ENCODE measurements at places on chromosomes 2 and 18.

- DNase-seq, result no peak
Measured at GRCh38 chr18:46408334-46408987, 248.6 kb downstream of the LOXHD1 start.

- no peak for DNase-seq
Measured at GRCh38 chr2:20165677-20166509, 59.0 kb downstream of the SDC1 start.

- DNase-seq, result peak; percentile 83
Measured at GRCh38 chr2:101704046-101704466, 6.5 kb downstream of the MAP4K4 start.

- DNase-seq, result no peak
Measured at GRCh38 chr2:217206016-217206725, 346.3 kb upstream of the TNP1 start.

DNA sequence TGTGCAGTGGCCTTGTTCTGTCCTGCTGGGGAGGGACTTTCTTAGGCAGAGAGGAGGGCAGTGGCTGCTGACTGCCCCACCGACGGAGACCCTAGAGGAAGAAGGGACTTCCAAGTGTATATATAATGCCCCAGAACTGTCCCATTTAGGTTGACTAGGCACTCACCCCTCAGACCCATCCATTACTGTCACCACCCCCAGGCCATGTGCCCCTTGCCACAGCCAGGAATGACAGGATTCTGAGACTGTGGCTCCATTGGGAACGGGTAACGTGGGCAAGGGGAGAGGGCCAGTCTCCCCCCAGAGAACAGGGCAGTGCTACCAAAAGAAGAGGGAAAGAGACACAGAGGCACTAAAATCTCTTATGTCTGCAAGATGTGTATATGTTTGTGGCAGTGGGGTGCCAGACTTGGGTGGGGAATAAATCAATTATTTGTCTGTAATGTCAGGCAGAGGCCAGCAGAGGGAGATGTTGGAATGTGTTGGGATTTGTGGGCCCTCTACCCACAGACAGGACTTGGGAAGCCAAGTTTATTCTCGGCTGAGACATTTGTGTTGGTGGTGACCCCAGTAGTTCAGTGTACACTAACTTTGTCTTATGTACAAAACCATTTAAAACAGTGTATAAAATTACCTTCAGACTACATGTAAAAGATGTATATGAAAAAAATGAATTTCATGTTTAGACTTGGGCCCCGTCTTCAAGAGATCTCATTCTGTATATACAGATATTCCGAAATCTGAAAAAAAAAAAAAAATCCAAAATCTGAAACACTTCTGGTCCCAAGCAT, 24.0 kb upstream of the TMEM37 start:
- peak; percentile 79 for DNase-seq

- DNase-seq, result no peak
Measured at GRCh38 chr2:129673234-129673633, 306.2 kb upstream of the RAB6C start.

GRCh38 chr18:9513971-9514512, 38.7 kb downstream of the RALBP1 start:
- DNase-seq, result peak; percentile 60

DNA sequence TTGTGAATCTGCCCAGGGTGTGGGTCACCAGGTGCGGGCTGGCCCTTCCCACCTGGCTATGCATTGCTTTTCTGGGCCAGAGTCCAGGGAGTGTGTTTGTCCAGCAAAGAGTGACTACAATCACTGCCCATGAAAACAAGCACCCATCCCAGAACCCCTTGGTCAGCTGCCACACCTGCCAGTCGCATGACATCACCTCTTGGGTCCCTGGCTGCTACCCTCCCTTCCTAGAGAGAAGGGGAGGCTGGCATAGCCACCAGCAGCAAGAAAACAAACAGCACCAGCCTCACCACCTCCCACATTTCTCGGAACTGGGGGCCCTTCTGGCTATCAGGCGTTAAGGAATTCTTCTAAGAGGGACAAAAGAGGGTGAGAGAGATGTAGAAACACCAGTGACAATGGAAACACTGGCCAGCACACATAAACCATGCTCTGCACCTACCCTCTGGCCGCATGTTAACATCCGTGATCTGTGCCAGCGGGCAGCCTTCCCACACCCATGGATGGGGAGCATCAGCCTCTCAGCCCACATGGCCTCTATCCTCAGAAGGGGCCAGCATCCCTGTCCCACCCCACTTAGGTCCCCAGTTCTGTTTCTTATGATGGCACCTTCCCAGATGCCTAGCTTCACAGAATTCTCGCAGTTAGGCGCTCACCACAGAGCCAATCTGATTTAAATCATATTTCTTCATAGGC, 109.7 kb upstream of the GLI2 start:
- no peak for DNase-seq

DNA sequence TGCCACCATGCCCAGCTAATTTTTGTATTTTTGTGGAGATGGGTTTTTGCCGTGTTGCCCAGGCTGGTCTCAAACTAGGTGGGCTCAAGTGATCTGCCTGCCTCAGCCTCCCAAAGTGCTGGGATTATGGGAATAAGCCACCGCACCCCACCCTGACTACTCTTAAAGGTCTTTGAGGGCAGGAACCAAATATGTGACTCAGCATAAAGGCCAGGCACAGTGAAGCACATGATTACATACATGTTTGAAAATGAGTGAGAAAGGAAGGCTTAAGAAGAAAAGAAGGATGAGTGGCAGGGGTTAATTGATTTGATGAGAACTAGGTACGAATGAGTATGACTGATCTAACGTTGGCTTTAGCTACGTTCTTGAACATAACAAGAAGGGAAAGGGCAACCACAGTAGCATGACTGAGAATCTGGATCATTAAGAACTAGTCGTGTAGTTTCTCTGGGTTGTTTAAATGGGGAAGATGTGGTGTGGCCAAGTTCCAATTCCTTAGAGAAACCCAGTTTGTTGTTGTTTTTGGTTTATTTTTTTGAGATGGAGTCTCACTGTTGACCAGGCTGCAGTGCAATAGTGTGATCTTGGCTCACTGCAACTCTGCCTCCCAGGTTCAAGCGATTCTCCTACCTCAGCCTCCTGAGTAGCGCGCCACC, 6.8 kb downstream of the RESP18 start:
- DNase-seq, result no peak

GRCh38 chr2:137252934-137253333, 487.6 kb downstream of the THSD7B start:
- peak; percentile 10 for DNase-seq

DNA sequence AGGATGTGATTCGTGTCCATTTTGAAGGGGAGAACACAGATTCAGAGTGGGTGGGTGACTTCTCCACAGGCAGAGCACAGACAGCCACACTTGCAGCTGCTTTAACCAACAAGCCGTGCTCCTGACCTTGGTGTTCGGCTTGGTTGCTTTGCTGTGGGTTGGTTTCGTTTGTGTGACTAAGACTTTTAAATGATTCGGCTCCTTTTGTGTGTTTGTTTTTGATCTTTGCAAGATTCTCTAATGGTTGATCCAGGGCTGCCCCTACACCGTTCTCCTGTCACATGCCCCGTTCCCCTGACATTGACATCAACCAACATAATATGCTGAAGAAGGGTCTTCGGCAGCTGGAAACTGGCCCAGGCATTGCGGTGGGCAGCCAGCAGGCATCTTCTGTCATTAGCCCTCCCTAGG, 95.9 kb upstream of the MBOAT2 start:
- DNase-seq, result no peak

DNA sequence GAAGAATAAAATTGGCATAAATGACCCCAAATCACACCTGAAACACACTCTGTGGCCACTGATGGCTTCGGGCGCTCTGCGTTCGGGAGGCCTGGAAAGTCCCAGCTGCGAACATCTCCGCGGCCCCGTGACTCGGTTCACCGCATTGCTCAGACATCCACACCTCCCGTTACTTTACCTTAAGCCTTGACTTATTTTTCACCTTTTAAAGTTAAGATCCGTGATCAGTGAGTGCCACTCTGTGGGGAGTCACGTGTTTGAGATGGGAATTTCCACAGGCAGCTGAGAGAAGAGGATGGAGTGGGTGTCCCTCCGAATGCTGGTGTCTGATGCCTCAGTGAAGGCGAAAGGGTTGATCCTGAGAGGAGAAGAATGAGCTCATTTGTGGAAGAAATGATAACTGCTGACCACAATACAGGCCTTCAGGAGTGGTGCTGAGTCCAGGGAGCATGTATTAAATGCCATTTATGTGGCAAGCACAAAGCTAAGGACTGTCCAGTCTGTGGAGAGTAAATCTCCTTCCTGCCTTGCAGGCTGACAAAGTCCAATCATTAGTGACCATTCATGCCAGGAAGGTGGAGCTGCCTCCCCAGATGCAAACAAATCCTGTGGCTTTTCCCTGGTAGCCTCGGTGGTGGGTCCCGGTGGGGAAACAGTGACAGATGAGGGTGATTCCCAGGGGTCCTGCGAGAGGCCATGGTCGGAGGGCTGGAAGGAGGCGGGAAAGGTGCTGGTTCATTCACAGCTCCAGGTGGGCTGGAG, 168.8 kb downstream of the RTP5 start:
- no peak for DNase-seq

GRCh38 chr2:204114295-204115136, 178.0 kb downstream of the ICOS start:
- no peak for DNase-seq

DNA sequence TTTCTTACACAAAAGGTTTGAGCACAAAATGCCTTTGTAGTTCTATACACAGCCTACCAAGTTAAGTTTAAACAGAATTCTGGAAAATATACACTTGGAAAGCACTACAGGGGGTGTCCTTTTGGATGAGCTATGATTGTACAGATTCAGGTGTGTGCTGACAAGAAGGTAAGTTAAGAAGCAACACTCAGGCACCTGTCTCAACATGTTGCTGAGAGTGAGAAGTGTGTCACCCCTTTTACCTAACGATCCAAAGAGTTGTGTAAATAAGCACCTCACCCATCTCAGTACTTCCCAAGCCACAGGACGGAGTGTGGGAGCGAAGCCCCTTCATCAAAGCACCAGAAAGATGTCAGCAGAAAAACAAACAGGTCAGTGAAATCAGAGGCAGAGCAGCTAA, 109.5 kb upstream of the DAPL1 start:
- no peak for DNase-seq

- DNase-seq, result peak; percentile 53
Measured at GRCh38 chr2:2012505-2012904, 268.2 kb upstream of the PXDN start.

All from fibroblast of pulmonary artery (primary cell).